ENCODE measurements at places on chromosomes 1 and 21. TPM values are rescaled to one million over a fixed set of nuclear protein-coding genes. Genes with fewer than 3 reads are reported as not detected.

DNA sequence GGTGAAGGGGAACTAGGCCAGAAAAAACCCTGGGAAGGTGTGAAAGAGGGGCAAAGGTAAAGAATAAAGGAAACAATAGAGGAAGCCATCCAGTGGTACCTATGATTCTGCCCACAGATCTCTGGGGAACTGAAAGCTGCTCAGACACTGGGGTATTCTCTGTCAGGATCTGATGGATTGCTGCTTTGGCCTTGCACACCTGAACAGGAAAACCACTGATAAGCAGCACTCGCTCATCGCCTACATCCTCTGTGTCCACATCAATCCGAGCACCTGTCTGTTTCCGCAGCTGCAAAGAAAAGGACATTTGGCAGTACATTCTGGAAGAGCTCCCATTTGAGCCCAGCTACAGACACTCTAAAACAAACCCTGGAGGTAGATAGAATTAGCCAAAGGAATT lies 10.4 kb downstream of the TDRKH start:
- DNase-seq: no peak

DNA sequence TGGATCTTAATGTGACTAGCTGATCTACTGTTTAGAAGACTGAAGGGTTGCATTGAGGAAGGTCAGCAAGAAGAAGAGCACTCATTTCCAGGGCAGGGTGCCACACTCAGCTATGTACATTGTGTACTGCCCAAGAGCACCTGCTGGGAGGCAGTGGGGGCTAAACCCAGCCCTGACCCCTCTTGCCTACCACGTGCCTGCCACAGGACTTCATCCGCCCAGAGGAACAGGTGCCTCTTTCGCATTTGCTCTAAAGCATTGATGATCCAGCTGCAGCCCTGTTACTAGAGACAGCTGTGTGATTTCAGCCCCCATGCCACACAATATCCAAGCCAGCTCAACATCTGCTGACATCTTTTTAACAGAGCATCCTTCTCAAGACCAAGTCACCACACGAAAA lies 341.8 kb downstream of the LMX1A start:
- DNase-seq: no peak

- no peak for DNase-seq
Observed at GRCh38 chr21:27047658-27048314, 80.9 kb upstream of the ADAMTS5 start.

DNA sequence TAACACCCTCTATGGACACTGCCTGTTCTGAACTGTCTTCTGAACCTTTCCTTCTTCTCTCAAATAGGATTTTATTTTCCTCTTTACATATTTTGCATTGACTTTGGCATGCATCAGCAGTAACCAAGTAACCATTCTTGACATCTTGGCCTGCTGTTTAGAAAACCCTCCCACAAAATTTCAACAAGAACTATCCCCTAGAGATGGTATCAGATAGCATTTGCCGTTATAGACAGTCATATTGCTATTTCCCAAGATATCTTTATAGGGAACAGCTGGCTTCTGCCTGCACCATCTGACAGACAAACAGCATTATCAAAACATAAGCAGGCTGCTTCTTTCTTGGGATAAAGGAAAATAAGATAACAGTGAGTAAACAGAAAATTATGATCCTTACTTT lies 54.7 kb downstream of the LHX8 start:
- DNase-seq: no peak

GRCh38 chr21:45306453-45306831 lies 18.7 kb upstream of the POFUT2 start:
- DNase-seq: peak; percentile 35

- no peak for DNase-seq
Observed at GRCh38 chr1:209100460-209100859, 483.1 kb upstream of the CAMK1G start.

- DNase-seq: no peak
Observed at GRCh38 chr1:43144237-43144636, 27.9 kb downstream of the EBNA1BP2 start.

- DNase-seq: peak; percentile 75
Observed at GRCh38 chr1:167936930-167937708, at the start of gene MPC2. Gene MPC2, minus strand, starts transcription at chr1:167937072. Its CDS starts 1,231 bp downstream, at chr1:167935841.

GRCh38 chr1:15260418-15261154 lies 13.6 kb downstream of the FHAD1 start:
- no peak for DNase-seq

DNA sequence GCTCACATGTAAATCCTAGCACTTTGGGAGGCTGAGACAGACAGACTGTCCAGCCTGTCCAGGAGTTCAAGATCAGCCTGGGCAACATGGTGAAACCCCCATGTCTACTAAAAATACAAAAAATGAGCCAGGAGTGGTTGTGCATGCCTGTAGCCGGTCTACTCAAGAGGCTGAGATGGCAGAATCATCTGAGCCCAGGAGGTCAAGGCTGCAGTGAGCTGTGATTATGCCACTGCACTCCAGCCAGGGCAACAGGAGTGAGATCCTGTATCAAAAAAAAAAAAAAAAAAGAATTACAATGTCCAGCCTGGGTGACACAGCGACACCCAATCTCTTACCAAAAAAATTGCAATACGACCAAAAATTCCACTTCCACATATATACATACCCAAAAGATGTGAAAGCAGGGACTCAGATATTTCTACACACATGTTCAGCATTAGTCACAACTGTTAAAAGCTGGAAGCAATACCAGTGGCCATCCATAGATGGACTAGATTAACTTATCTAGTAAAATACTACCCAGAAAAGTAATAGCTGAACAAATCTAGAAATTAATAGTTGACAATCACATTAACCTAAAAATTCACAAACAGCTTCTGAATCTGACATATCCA lies 49.2 kb downstream of the ASH1L start:
- DNase-seq: no peak

DNA sequence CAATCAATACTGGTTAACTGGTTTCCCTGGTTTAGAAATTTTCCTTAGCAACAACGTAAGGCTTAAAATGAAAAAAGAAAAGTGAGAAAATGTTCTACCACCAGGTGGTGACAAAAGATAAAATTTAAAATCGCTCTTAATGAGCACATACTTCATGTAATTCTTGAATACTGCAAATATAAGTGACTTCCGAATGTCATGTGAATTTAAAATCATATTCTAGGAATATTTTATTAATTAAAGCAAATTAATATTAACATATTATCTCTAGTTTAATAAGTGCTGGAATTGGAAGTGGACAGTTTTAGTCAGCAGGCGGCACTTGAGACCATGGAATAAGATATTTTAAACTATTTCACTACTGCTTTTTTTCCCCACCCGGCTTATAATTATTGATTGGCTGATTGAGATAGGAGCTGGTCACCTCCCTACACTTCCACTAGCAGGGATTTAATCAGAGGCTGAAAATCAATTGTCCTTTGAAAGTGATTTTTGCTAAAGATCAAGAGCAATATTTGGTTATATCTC lies 5.0 kb upstream of the ADAMTS1 start:
- DNase-seq: no peak

GRCh38 chr1:18789246-18789645 lies 70.2 kb downstream of the TAS1R2 start:
- no peak for DNase-seq

DNA sequence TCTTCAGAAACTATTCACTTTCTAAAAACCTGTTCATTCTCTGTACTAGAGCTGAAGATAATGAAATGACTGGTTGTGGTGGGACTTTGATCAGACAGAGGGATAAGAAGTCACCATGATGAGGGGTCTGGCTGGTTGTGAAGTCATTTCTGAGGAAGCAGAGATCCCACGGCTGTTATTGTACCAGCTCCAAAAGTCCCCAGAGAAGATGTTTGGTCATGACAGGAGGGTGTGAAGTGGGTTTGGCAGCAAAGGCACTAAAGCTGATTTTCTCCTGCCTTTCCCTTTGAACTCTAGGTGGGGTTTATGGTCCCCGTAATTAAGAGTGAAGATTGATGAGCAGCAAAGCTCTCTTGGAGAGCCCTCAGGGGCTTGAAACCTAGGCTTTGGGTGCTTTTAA lies 103.1 kb upstream of the CACHD1 start:
- DNase-seq: no peak

GRCh38 chr1:231817801-231818200 lies 191.2 kb downstream of the DISC1 start:
- DNase-seq: no peak

- DNase-seq: no peak
Observed at GRCh38 chr21:32387151-32387550, 5.7 kb downstream of the URB1 start.

DNA sequence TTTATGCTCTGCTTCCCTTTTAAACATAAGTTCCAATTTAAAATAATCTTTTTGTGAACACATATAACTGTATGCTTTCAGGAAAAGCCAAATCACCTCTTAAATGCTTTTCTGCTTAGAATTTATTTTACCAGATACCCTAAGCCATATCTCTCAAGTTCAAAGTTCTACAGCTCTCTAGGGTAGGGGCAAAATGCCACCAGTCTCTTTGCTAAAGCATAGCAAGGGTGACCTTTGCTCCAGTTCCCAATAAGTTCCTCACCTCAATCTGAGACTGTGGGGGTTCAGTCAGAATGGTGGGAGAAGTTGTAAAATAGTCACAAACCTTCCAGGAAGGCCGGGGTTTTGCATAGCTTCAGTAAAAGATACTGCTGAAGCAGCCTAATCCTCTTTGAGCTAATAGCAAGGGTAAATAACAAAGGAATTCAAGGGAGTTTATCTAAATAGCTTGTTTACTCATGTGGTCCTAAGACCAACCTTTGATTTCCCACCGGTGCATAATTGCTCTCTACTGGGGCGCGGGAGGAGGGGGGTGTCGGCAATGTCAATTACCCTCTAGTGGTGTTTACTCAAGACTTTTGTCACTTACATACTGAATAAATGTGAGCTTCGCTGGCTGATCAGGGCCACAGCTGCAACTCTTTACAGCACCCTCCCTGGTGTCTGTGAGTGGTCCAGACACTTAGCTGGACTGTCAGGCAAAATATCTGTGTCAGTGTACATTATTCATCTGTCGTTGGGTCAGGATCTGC lies 1376.2 kb downstream of the NCAM2 start:
- DNase-seq: no peak

EXTL1 gene
- 0.24 TPM for total RNA-seq

NBPF12 gene
- 14.6 TPM for total RNA-seq

CELSR2 gene
- 7.2 TPM for total RNA-seq

TSACC gene
- not detected for total RNA-seq

HHAT gene
- 5.3 TPM for total RNA-seq

PLA2G5 gene
- total RNA-seq: 7.4 TPM

All from lower lobe of right lung (tissue), 2 donors.